ENCODE measurements at places on chromosomes 6 and 20.

DNA sequence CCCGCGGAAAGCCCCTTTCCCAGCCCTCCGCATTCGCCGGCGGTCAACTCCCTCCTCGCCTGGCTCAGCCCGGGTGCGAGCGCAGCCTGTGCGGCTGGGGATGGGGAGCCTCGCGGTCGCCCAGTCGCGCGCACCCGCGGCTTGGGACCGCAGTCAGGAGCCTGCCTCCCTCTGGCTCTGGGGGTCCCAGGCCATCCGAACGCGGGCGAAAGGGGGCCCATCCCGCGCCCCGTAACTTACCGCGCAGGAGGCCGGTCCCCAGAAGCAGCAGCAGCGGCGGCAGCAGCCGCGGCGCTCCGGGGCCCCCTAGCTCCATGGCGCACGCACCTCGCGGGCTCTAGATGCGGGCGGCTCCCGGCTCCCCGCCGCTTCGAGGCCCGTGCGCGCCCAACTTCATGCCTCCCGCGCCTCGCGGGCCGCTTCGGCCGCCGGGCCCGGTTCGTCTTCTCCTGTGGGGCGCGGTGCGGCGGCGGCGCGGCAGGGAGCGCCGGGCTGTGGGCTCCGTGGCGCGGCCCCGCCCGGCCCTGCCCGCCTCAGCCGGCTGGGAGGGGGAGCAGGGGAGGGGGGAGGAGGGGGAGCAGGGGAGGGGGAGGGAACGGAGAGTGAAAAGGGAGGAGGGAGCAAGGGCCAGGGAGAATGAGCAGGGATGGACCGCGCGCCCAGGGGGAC is at the start of gene CHRNA4:
TSS of gene CHRNA4 (minus strand) at position 500 of the 669 bp plus-strand sequence. CDS start at position 316, 184 bp downstream.
- no peak for DNase-seq

DNA sequence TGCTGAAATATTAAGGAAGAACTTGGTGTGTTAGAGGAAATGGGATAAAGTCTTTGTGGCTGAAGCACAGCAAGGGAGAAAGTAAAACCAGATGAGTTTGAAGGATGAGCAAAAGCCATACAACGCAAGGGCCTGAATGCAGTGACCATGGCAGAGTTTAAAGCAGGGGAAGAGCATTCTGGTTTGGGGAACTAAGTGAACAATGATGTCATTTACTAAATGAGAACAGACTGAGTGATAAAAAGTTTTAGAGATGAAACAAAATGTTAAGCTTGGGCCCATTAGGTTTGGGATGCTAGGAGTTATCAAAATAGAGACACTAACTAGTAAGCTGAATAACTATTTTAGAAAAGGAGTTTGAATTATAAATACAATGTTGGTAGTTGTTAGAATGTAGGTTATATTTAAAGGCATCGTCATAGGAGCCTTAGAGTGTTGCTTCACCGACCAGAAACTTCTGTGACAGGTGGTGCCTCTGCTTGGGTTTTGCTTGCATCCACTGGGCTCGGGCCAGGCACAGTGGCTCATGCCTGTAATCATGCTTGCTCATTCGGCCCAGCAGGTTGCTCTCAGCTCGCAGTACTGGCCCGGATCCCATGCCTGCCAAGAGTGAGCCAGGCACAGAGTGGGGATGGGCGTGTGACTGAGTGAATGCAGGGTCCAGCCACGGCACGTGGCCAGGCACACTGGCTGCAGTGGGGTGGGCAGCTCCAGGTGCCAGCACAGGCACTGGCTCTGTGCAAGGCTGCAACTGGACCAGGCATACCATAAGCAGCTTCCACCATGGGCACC is 37.4 kb upstream of the OPRM1 start:
- DNase-seq = no peak

- DNase-seq = no peak
Measured at GRCh38 chr20:53023732-53024520, 51.8 kb downstream of the TSHZ2 start.

DNA sequence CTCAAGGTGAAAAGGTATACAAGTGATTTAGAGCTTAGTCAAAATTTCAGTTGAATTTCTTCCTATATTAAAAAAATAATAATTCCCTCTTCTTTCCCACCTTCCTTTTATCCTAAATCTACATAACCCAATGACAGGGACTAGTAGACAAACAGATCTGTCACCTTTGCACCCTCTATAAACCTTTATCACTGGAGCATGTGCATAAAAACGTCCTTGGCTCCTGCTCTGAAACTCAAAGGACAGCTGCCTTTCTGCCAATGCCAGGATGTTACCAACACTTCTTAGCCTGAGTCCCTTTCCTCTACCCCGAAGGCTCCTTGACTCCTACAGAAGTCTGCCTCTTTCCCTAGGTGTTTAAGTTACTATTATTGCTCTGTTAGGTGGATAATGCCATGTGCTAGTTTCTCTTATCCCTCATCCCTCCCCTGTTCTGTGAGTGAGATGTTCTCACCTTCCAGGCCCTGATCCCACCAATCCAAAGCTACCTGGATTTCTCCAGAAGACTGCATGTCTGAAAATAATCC is 4.3 kb downstream of the CLVS2 start:
- DNase-seq = no peak

GRCh38 chr6:82363428-82364086 is at the start of gene TPBG:
TPBG (plus strand) TSS chr6:82363817; CDS start chr6:82364962, 1,145 bp downstream.
- no peak for DNase-seq

- no peak for DNase-seq
Measured at GRCh38 chr6:135066397-135066796, 11.8 kb upstream of the HBS1L start.

- DNase-seq = no peak
Measured at GRCh38 chr6:138653435-138653834, 120.1 kb upstream of the CCDC28A start.

GRCh38 chr6:155125906-155126305 is 130.8 kb downstream of the TIAM2 start:
- no peak for DNase-seq

Data from activated naive CD8-positive, alpha-beta T cell treated with anti-CD3 and anti-CD28 coated beads for 36 hours (primary cell).